T-helper 17 cell (primary cell): ENCODE measurements at places on chromosomes 3 and 15.

DNA sequence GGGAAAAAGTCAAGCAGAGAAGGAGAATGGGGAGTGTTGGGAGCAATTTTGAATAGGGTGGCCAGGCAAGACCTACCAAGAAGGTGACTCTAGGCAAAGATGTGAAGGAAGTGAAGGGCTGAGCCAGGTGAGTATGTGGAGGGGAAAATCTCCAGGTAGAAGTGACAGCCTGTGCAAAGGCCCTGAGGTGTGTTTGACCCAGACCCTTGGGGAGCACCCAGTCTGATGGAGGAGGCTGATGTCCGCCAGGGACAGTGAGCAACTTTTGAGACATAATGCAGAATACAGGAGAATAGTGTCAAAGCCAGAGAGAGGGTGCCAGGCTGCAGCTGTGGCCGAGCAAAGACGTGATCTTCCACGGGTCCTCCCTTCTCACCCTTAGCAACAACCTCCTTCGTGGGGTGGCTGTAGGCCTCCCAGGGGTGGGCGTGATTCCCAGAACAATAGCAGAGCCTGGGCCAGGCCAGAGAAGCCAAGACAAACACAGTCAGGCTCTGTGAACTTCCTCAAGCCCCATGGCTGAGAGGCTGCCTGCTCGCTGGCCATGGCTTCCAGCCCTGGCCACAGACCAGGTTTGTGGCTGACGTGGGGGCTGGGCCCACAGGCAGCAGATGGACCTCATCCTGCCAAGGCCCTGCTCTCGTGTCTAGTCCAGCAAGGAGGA is 58.1 kb downstream of the SLC6A6 start:
- H3K4me1 ChIP-seq: peaks cover 11% of the 10 kb centered on the region
- H3K27ac ChIP-seq: no peak overlapping the region
- H3K4me3 ChIP-seq: no peak overlapping the region
- DNase-seq: no peak

DNA sequence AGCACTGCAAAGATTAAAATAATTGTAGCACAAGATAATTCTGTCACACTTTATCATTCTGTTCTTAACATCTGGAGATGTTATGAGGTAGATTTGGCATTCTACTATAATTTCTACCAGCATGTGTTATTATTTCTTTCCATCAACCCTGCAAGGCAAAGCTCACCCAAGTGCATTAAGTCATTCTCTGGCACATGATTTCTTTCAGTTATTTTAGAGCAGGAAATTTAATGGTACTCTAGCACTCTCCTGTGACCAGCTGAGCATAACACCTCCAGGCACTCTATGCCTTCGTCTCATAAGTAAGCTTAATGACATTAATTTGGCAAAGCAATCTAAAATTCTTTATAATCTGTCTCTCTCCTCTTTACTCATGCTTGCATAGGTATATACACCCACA is 300.2 kb upstream of the GPR149 start:
- H3K4me1 ChIP-seq: no peaks in the 10 kb centered on the region
- no peak for DNase-seq
- no peak overlapping the region for H3K4me3 ChIP-seq

DNA sequence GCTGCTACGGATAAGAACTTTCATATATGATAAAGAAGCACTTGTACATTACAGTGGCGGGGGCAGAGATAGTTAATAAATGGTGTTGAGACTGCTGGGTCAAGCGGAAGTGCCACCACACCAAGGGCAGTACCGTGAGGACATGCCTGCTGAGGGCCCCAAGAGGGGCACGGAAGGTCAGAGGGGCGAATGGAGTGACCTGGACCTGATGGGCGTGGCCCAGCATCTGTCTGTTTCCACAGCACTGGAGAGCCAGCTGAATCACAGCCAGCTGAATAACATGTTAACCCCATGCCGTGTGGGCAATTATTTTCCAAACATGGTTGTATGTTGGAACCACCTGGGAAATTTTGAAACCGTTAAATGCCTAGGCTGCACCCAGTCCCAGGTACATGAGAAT is 37.2 kb downstream of the ANKDD1A start:
- no peak for DNase-seq
- H3K4me1 ChIP-seq: peaks cover 12% of the 10 kb centered on the region
- H3K27me3 ChIP-seq: no peaks in the 10 kb centered on the region

- no peak overlapping the region for H3K27ac ChIP-seq
- peaks cover 8% of the 10 kb centered on the region for H3K4me1 ChIP-seq
- H3K4me3 ChIP-seq: no peak overlapping the region
- DNase-seq: no peak
- no peaks in the 10 kb centered on the region for H3K36me3 ChIP-seq
These were observed 137.6 kb upstream of the TLE3 start for GRCh38 chr15:70235347-70235746.

DNA sequence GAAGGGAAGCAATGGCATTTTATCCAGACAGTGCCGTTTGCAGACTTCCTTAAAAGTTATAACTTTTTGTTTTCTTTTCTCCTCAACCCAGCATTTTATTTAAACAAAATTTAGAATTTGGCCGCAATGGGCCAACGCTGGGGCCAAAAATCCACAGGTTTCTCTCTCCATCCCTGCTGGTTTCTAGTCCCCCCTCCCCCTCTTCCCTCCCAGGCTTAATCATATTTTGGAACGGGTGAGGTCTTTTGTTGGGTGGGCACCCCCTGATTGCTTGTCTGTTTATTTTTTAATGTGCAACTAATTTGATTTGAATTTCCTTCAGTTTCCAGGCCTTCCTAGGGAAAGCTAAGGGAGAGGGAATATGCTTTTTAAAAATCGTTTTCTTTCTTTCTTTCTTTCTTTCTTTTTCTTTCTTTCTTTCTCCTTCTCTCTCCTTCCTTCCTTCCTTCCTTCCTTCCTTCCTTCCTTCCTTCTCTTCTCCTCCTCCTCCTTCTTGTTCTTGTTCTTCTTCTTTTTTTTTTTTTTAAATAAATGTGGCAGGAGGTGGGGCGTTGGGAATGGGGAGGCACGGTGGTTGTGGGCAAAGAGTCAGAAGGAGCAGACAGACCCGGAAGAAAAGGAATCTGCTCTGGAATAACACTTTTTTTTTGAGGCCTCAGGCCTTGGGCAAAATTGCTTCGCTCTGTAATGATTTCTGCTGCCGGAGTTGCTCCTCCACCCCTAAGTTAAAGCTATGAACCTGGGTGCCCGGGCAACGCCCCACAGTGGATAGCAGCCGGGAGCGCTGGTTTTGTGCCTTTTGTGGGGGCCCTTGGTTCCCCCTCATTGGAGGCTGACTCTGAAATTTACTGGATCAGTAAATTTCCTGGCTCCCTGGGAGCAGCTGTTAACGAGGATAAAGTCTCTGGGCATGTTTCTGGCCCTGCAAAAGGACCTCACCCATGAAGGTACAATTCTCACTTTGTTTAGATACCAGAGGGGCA is 1.9 kb downstream of the FNDC3B start:
- peaks cover 28% of the 10 kb centered on the region for H3K4me1 ChIP-seq
- peak overlapping the region; percentile 85 for H3K4me3 ChIP-seq
- no peaks in the 10 kb centered on the region for H3K27me3 ChIP-seq

- H3K27me3 ChIP-seq: no peaks in the 10 kb centered on the region
- H3K27ac ChIP-seq: peak overlapping the region; percentile 57
- no peak for DNase-seq
- no peaks in the 10 kb centered on the region for H3K36me3 ChIP-seq
- no peak overlapping the region for H3K4me3 ChIP-seq
- peaks cover 19% of the 10 kb centered on the region for H3K4me1 ChIP-seq
These were observed 52.1 kb downstream of the TFG start for GRCh38 chr3:100761211-100761942.

DNA sequence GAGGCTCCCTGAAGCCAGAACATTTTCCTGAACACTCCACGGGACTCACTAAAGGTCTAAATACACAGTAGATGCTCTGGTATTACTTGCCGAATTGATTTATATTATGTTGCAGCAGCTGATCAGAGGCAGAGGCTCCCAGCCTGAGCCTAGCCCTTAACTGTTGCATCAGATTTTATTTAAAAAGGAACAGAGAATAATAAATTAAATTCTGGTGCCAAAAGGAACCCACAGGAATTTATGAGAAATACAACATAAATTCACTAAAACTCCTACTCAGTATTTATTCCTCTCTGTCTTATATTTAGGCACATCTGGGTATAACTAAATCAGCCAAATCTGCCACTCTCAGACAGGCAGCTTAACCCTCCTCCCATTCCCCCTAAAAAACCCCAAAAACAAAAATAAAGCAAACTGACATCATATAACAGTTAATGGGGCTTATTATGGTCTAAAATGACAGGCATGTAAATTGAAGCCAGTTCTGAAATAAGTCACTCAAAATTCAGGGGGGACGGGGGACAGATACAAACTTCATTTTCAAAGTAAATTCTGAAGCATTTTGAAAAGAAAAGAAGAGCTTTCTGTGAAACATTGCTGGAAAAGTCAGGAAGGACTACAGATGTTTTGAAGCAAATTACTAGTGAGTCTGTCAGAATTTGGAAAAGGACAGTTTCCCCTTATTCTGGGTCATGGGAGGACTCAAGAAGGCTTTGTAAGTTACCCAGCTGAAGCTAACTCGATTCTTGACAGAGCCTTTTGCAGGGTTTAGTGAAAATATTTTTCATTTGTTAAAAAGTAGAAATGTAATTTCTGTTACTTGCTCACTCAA is 53.8 kb upstream of the CORO2B start:
- H3K36me3 ChIP-seq: no peaks in the 10 kb centered on the region
- H3K27me3 ChIP-seq: peaks cover 46% of the 10 kb centered on the region
- H3K27ac ChIP-seq: no peak overlapping the region
- DNase-seq: no peak
- H3K4me3 ChIP-seq: no peak overlapping the region
- H3K4me1 ChIP-seq: peaks cover 5% of the 10 kb centered on the region

GRCh38 chr3:45841420-45841756 is 531 bp downstream of the LZTFL1 start:
- H3K27ac ChIP-seq: peak overlapping the region; percentile 96
- peaks cover 35% of the 10 kb centered on the region for H3K4me1 ChIP-seq

DNA sequence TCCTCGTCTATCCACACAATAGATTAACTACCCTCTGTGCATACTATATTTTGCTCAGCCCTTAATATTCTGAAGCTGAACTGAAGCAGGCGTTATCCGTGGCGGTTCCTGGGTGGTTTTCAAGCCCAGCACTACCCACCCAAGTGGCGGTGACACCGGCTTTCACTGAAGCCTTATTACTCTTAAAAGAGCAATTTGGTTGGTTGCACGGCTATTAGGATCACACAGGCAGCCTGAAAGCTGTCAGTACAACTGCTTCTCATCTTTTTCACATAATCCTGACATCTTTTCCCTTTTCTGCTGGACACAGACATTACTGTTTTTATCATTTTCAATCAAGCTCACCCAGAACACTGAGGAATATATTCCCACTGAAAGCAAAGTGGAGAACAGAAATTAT is 525.3 kb upstream of the ZNF717 start:
- H3K4me1 ChIP-seq: no peaks in the 10 kb centered on the region
- DNase-seq: no peak
- no peak overlapping the region for H3K27ac ChIP-seq
- H3K4me3 ChIP-seq: no peak overlapping the region

DNA sequence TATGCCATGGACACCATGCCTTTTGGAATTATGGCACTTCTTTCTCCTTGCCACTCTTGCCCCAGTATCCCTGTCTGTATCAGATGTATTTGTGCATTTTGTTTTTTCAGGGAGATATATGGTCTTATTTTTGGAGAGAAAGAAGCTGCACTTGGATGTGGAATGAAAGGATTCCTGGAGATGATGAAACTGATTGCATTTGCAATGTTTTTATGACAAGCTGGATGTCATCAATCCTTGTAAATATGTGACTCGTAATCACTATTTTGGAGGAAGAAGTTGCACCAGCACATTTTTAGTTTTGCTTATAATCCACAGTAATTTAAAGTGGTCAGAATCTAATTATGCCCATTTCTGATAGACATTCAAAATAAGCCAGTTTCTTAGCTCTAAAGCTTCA is 165.0 kb downstream of the NR1D2 start:
- no peak overlapping the region for H3K4me3 ChIP-seq
- no peak overlapping the region for H3K27ac ChIP-seq
- no peaks in the 10 kb centered on the region for H3K4me1 ChIP-seq
- no peak for DNase-seq
- H3K27me3 ChIP-seq: peaks cover 6% of the 10 kb centered on the region

- no peak overlapping the region for H3K4me3 ChIP-seq
- peaks cover 11% of the 10 kb centered on the region for H3K4me1 ChIP-seq
- H3K27ac ChIP-seq: no peak overlapping the region
These were observed 65.7 kb upstream of the CMTM7 start for GRCh38 chr3:32325927-32326326.

- no peak overlapping the region for H3K27ac ChIP-seq
- no peak overlapping the region for H3K4me3 ChIP-seq
- peaks cover 29% of the 10 kb centered on the region for H3K27me3 ChIP-seq
- no peak for DNase-seq
- H3K4me1 ChIP-seq: no peaks in the 10 kb centered on the region
These were observed 61.8 kb upstream of the SCN5A start for GRCh38 chr3:38711321-38711720.

GRCh38 chr3:152269831-152270734 is 1.4 kb downstream of the MBNL1 start:
- no peaks in the 10 kb centered on the region for H3K27me3 ChIP-seq
- H3K36me3 ChIP-seq: peaks cover 7% of the 10 kb centered on the region
- peak; percentile 33 for DNase-seq
- peak overlapping the region; percentile 95 for H3K27ac ChIP-seq
- H3K4me3 ChIP-seq: peak overlapping the region; percentile 92

- H3K27ac ChIP-seq: peak overlapping the region; percentile 16
- H3K36me3 ChIP-seq: peaks cover 8% of the 10 kb centered on the region
- H3K4me3 ChIP-seq: no peak overlapping the region
- no peak for DNase-seq
- peaks cover 12% of the 10 kb centered on the region for H3K4me1 ChIP-seq
- H3K27me3 ChIP-seq: no peaks in the 10 kb centered on the region
These were observed 20.9 kb downstream of the SLC51A start for GRCh38 chr3:196237203-196237602.

- H3K4me1 ChIP-seq: peaks cover 41% of the 10 kb centered on the region
- peak overlapping the region; percentile 95 for H3K27ac ChIP-seq
- H3K4me3 ChIP-seq: no peak overlapping the region
- no peak for DNase-seq
- H3K27me3 ChIP-seq: no peaks in the 10 kb centered on the region
- H3K36me3 ChIP-seq: no peaks in the 10 kb centered on the region
These were observed 15.3 kb downstream of the TNK2 start for GRCh38 chr3:195893044-195893395.

- peaks cover 13% of the 10 kb centered on the region for H3K36me3 ChIP-seq
- H3K27me3 ChIP-seq: no peaks in the 10 kb centered on the region
These were observed 42.2 kb downstream of the B3GNT5 start for GRCh38 chr3:183295211-183295610.

DNA sequence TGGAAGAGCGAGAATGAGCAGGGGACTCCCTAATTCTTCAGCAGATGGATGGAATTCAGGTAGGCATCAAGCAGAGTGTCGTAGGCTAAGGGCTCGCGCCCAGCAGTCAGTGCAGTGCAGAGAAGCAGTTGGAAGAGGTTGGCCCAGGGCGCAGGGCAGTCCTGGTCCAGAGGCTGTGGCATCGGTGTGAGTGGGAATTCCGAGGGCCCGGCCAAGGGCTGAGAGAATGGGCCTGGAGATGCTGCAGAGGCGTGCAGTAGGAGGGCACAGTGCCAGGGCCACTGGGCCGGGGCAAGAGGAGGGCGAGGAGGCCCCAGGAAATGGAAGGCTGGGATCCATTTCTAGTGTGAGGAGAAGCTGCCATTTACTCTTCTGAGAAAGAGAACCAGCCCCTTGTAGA is 74.4 kb downstream of the AAGAB start:
- no peaks in the 10 kb centered on the region for H3K27me3 ChIP-seq
- H3K4me1 ChIP-seq: peaks cover 32% of the 10 kb centered on the region
- H3K36me3 ChIP-seq: peaks cover 9% of the 10 kb centered on the region
- H3K4me3 ChIP-seq: no peak overlapping the region
- no peak for DNase-seq
